ENCODE measurements at places on chromosomes 2 and 18.

DNA sequence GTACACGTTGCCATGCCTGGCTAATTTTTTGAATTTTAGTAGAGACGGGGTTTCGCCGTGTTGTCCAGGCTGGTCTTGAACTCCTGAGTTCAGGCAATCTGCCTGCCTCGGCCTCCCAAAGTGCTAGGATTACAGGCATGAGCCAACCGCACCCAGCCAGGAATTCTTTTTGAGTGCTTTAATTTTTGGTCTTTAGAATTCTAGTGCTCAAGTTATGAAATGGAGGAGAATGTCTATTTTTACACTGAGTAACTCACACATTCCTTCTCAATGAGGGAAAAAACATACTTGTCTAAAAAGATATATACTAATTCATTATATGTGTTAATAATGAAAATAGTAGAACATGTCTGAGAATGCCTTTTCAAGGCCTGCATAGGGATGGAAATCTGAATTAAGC lies 8.5 kb downstream of the ZNF396 start:
- no peak for DNase-seq

- DNase-seq = no peak
Measured at GRCh38 chr2:57022496-57022895, 838.7 kb downstream of the CCDC85A start.

- no peak for DNase-seq
Measured at GRCh38 chr2:31474296-31474695, 59.8 kb upstream of the XDH start.

GRCh38 chr18:49682173-49682802 lies 120.4 kb downstream of the LIPG start:
- no peak for DNase-seq

DNA sequence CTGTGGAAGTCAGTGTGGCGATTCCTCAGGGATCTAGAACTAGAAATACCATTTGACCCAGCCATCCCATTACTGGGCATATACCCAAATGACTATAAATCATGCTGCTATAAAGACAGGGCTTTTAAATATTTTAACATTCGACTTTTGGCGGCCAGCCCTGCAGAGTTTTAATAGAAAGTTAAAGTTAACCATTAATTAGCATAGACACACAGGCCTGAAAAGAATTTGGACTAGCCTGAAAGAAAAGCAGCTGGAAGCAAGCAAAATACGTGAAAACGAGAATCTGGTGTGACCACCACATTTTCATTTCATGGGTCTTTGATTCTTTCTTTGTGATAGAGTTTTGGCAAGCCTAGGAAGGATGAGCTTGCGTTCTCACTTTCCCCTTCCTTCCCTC lies 184.0 kb downstream of the SCG2 start:
- no peak for DNase-seq

- DNase-seq = no peak
Measured at GRCh38 chr2:134405611-134406081, 151.8 kb downstream of the MGAT5 start.

- no peak for DNase-seq
Measured at GRCh38 chr2:41475959-41476358, 571.9 kb upstream of the PKDCC start.

- DNase-seq = no peak
Measured at GRCh38 chr2:215878476-215879063, 134.8 kb downstream of the MREG start.
